Ecto neural progenitor cell (in vitro differentiated cells): ENCODE measurements at places on chromosomes 2 and 18.

DNA sequence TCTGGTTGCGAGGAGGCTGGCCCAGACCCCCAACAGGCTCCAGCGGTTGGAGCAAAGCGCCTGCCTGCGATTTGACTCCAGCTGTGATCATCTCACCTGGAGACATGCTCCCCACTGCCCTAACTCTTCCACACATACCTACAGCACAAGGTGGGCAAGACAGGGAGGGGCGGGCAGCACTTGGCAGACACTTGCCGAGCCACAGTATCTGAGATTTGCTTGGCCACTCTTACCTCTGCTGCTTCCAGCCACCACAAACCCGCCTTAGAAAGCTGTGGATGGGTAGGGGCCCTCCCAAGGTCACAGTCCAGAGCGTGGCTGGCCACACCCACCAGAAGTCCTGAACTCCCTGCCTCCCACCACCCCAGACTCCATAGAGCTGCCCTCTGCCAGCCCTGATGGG lies 8.2 kb downstream of the CYP26B1 start:
- DNase-seq, result peak; percentile 41

- DNase-seq, result peak; percentile 57
Observed at GRCh38 chr2:231671270-231672050, 36.9 kb upstream of the PTMA start.

DNA sequence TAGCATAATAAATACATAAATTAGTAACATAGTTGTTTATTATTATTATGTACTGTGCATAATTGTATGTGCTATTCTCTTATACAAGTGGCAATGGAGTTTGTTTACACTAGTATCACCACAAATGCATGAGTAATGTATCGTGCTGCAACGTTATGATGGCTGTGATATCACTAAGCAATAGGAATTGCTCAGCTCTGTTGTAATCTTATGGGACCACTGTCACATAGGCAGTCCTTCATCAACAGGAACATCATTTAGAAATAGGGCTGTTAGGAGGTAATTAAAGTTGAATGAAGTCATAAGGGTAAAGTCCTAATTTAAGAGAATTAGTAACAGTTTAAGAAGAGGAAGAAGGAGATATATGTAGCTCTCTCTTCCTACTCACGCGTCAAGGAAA lies 33.8 kb downstream of the TEX51 start:
- DNase-seq, result no peak

DNA sequence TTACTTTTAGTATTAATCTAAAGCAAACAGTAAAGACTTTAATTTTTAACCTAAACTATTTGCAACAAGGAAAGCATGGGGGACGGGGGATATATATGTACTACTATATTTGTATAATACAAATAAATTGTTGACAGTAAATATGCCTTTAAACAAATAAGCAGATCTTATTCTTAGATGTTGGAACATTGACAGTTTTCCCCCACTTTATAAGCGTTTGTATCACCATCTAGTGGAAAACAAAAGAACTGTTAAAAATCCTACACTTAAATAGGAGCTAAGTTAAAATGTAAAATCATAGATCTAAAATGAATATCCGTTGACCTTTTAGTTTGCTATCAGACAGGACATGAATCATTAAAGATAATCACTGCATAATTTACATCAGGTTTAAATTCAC lies 50.0 kb downstream of the RBBP8 start:
- DNase-seq, result no peak

GRCh38 chr2:10166676-10167292 lies 44.2 kb downstream of the RRM2 start:
- DNase-seq, result no peak

GRCh38 chr18:59833785-59834184 lies 66.0 kb upstream of the PMAIP1 start:
- no peak for DNase-seq

- DNase-seq, result peak; percentile 65
Observed at GRCh38 chr2:70340761-70341476, 39.1 kb upstream of the FAM136A start.

DNA sequence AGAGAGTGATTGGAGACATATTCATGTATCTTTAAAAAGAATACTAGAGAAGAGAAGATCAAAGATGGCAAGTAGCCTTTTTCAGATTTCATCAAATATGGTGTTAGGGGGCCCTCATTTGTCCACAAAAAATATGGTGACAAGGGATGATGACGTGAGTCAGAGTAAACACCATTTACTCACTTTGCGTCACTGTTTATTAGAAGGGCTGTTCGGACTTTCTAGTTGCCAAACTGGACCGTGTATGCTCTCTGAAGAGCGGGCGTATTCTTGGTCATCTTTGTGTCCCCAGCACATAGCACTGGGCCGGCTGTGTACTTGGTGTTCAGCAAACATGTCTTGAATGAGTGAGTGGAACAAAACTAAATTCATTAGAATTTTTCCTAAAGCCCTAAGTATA lies 37.5 kb downstream of the TTC39C start:
- no peak for DNase-seq

- no peak for DNase-seq
Observed at GRCh38 chr18:7155887-7156286, 38.3 kb upstream of the LAMA1 start.

- DNase-seq, result no peak
Observed at GRCh38 chr18:32271672-32272208, 81.9 kb downstream of the MEP1B start.

GRCh38 chr2:69181806-69182427 lies 168.9 kb downstream of the ANTXR1 start:
- DNase-seq, result no peak

- DNase-seq, result no peak
Observed at GRCh38 chr2:20988905-20989304, 55.0 kb downstream of the APOB start.

DNA sequence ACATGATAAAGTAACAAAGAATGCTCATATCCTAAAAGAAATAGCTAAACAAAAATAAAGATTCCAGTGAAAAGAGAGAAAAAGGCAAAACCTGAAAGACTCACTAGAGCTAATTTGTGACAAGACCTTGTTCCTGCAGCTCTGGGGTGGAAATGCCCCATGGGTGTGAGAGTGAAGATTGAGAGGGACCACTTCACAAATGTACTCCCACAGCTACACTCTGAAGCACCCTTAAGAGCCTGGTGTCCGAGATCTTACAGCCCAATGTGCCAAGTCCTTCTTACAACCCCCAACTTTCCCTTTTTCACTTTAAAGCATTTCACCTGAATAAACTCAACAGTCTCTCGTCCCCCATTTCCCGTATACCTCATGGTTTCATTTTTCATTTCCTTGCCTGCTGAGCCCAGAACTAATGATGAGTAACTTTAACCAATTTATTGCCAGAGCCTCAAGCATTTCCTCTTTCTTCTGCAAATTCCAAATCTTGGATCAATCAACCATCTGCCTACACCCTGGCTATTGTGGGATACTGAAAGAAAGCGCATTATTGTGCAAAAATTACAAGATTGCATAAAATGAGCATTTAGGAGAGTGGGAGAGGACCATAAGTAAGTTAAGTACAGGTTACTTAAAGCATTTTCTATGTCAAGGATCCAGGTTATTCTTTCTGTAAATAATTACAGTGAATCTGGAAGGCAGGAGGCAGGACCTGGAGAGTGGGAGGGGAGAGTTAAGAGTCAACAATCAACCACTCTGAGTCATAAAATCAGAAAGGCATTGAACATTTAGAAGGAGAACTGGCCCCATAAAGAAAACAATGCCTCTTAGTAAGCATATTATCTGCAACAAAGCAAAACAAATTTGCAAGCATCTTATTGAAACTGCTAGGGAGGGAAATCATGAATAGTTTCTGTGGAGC lies 804.4 kb upstream of the CELF4 start:
- no peak for DNase-seq

DNA sequence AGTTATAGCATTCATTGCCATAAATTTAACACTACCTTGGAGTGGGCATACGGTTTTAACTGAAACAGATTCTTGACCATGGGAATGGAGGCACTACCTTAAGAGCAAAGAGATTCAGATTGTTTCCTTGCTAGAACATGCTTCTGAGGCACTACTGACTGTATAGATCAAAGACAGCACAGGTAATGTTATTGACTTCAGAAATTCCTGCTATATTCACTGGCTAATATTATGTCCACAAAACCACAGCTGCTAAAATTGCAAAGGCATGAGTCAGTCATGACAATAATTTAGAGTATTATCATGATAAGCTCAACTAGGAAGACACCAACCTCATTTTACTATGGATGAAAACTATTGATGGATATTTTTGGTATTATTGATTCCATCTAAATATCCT lies 39.4 kb downstream of the SLC8A1 start:
- DNase-seq, result no peak

DNA sequence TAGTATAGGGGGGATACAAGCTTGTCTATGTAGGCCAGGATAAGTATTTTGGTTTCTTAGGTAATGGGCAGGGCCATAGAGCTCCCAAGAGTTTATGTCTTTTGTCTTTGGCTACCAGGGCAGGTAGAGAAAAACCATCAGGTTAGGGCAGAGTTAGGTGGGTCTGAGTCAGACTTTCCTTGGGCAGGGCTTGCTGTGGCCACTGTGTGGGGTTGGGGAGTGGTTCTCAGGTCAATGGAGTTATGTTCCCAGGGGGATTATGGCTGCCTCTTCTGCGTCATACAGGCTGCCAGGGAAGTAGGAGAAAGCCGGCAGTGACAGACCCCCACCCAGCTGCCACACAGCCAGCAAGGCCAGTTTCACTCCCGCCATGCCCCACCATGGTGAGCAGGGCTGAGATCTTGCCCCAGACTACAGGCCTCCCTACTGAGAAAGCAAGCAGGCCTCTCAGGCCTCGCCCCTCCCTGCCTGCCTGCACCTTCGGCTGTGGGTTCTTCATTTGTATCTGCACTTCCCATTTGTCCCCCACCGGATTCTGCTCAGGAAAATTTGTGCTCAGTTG lies 55.5 kb downstream of the RPIA start:
- DNase-seq, result no peak

DNA sequence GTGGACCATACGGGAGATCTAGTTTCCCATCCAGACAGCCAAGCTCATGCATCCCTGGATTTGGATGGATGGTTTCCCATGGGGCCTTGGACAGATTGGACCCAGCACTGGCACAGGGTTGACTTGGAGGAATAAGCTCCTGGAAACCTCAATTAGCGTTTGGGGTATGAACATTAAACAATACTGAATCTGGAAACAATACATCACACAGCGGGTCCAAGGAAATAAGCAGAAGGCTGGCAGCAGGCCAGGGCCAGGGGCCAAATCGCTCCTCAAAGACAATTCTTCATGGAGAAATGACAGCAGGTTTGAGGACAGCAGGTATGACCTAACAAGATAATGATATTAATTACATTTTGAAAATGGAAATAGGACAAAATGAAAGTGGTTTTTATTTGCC lies 540.6 kb downstream of the RIT2 start:
- no peak for DNase-seq

GRCh38 chr2:199409759-199410529 lies 47.8 kb downstream of the SATB2 start:
- no peak for DNase-seq

DNA sequence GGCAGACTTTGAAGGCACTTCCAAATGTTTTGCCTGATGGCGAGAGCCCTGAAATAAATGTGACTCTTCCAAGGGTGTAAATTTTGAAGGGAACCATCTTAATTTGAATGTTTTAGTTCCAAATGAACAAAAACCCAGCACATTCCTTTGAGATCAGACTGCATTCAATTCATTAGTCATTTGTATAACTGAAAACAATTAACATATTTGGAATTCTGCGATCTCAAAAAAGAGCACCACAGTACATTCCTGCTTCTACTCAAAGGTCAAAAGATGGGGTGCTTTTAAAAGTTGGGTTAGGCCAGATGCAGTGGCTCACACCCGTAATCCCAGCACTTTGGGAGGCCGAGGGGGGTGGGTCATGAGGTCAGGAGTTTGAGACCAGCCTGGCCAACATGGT lies 38.2 kb upstream of the CHRNA1 start:
- DNase-seq, result no peak

- DNase-seq, result no peak
Observed at GRCh38 chr2:237968048-237968862, 1.4 kb downstream of the UBE2F start.

GRCh38 chr2:108920686-108921085 lies 68.3 kb downstream of the EDAR start:
- DNase-seq, result no peak

DNA sequence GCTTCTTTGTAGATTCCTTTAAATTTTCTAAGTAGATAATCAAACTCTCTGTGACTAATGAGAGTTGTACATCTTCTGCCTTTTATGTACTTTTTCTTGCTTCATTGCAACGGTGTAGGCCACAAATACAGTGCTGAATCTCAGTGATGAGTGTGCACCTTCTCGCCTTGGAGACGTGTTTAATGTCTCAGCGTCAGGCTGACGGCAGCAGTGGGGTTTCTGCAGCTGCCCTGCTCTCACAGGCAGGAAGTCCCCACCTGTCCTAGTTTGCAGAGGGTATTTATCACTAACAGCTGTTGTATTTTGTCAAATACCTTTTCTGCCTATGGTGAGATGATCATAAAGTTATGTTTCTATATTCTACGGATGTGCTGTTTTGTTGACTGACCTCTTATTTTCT lies 13.3 kb downstream of the AGXT start:
- DNase-seq, result no peak

GRCh38 chr18:48599391-48599790 lies 60.6 kb downstream of the CTIF start:
- no peak for DNase-seq

GRCh38 chr2:215437614-215438013 lies 1.7 kb upstream of the FN1 start:
- no peak for DNase-seq

GRCh38 chr2:138267161-138267901 lies 234.2 kb upstream of the SPOPL start:
- no peak for DNase-seq

GRCh38 chr18:45127405-45127804 lies 446.7 kb downstream of the SETBP1 start:
- no peak for DNase-seq

DNA sequence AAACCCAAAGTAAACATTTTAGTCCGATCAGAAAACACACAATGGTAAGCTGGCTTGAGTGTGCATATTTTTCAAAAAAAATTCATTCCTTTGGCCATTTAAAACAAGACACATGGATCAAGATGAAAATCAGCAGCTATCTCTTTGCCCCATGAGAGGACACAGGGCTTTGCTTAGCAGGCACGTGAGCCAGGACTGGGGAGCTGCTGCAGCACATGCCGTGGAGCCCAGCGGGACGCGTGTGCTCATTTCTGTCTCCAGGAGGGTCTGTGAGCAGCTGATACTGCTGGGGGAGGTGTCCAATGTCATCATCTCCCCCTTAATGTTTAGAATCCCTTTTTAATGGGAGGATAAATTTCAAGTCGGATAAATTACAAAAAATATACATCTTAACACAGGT lies 49.8 kb upstream of the CNGA3 start:
- DNase-seq, result no peak

- no peak for DNase-seq
Observed at GRCh38 chr2:177478029-177478428, 85.5 kb downstream of the AGPS start.

DNA sequence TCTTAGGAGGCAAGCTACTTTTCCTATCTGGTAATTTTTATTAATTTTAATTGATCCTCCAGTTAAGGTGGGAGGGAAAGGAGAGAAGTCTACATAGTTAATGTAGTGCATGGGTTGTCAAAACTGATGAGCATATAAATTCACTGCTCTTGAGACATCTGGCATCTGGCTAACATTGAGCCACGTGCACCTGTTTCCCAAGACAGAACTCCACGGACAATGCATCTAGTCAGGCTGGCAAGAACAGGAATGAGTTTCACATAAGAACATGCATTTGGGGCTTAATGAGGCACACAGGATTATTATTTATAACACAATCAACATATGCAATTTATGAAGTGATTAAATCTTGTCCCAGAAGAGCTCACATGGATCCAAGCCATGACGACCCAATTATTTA lies 16.2 kb upstream of the RAB1A start:
- no peak for DNase-seq

- no peak for DNase-seq
Observed at GRCh38 chr2:180572346-180572745, 408.1 kb upstream of the UBE2E3 start.
